ENCODE measurements at places on chromosomes 16 and 17.

- DNase-seq = no peak
Measured at GRCh38 chr16:2085669-2086068, 37.9 kb downstream of the TSC2 start.

- peak; percentile 92 for DNase-seq
Measured at GRCh38 chr17:57255776-57256681, at the start of gene MSI2. TSS of gene MSI2 (plus strand) at chr17:57256523. CDS start at chr17:57256743, 220 bp downstream.

DNA sequence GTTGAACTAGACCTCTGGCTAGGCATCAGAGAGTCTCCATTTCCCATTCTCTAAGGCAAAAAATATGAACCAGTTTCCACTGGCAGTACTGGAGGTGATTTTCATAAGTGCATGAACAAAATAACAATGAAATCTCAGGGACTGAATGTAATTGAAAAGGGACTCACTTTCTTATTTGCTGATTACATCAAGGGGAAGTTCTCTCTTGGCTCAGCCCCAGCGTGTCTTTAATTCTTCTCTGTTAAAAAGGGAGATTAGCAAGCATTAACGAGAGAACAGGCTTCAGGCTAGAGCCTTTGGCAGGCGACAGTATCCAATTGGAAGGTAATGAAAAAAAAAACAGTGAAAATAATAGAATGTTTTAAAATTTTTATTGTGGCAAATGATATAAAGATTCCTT lies 34.0 kb upstream of the ADAMTS18 start:
- DNase-seq = no peak

- peak; percentile 92 for DNase-seq
Measured at GRCh38 chr17:1724351-1724868, at the start of gene WDR81. TSS of gene WDR81 (plus strand) at chr17:1724704. CDS start at chr17:1724960, 256 bp downstream.

DNA sequence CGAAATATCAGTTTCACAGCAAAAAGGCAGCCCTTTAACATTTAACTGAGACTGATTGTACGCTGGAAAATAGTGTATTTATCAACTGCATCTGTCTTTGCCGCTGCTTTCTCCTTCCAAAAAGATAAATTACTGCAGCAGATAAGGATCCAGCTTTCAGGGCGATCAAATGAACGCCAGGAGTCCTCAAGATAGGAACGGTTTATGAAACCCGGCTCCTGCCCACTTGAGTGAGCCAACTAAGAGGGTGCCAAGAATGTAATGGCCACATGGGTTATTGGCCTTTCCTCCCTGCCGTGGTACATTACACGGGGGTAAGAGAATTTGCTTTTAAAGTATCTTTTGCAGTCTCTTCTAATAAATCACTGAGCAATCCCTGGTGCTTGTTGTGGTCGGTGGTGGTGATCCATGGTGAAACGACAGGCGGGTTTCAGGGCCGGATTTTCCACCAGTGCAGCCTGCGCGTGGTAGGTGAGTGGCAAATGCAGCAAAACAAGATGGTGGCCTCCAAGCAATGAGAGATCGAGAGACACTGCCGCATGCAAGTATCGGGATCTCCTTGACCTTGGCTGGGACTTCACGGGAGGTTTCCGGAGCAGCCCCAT lies 67.5 kb upstream of the IRX6 start:
- no peak for DNase-seq

DNA sequence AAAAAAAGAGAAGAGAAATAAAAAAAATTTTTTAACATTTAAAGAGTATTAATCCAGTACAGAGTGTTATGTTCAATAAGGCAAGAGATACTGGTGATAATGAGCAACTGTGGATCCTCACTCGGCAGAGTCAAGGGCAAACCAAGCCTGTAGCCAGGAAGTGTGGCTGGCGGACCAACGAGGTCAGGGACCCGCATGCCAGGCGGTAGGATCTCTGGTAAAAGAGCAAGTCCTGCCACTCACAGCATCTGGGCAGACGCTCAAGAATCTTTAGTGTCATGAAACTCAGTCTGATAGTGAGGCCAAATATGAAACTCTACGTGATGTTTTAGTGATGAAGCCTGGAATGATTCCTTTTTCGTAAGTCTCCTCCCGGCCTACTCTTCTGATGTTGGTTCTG lies 8.3 kb upstream of the GEMIN4 start:
- no peak for DNase-seq

DNA sequence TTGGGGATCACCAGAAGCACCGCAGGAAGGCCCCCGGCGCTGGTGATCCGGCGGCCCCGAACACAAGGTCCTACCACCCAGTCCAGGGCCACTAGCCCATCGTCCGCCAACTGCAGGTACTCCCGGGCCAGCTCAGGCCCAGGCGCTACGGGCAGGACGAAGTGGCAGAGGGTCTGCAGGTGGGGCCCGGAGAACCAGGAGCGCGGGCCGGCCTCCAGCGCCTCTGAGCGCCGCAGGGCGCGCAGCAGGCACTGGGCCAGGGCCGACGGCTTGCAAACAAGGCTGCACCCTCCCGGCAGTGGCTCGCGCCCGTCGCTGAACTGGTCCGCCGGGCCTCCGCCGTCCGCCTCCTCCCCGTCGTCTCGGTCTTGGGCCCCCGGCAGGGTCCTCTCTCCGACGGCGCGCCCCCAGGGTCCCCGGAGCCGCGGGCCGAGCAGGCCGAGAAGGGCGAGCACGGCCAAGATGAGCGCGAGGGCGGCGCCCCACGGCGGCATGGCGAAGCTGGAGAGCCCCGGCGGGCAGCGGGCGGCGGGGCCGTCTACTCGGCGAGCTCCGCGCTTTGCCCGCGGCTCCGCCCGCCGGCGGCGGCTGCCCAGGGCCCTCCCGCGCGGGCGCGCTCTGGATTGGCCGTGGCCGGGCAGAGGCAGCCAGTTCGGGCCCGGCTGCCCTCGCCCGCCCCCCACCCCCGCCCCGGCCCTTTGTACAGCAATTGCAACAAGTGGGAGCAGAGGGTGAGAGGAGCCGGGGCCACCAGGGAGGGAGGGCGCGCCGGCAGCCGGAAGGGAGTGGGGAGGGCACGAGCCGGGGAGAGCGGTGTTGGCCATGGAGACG lies at the start of gene ABHD15:
Gene ABHD15, minus strand, starts transcription at position 565 of the 831 bp plus-strand sequence. Its CDS starts 71 bp downstream, at position 494.
- peak; percentile 87 for DNase-seq

DNA sequence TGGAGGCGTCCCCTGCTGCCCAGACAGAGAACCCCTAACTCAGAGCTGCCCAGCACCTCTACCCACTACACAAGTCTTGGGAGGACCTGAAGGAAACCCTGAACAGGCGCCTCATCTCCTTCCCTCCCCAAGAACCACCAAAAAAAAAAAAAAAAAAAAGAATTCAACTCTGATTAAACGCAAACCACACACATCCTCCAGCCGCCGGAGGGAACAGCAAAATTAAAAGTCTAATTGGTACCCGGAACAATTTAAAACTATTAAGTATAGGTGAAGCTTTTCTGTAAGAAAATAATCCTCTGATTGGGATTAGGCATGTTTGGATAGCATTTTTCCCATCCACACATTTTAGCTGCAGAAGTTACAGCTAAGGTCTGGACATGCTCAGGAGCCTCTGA lies 202.7 kb downstream of the ZNF423 start:
- DNase-seq = no peak

GRCh38 chr16:84739349-84740124 lies 39.7 kb downstream of the USP10 start:
- DNase-seq = no peak

DNA sequence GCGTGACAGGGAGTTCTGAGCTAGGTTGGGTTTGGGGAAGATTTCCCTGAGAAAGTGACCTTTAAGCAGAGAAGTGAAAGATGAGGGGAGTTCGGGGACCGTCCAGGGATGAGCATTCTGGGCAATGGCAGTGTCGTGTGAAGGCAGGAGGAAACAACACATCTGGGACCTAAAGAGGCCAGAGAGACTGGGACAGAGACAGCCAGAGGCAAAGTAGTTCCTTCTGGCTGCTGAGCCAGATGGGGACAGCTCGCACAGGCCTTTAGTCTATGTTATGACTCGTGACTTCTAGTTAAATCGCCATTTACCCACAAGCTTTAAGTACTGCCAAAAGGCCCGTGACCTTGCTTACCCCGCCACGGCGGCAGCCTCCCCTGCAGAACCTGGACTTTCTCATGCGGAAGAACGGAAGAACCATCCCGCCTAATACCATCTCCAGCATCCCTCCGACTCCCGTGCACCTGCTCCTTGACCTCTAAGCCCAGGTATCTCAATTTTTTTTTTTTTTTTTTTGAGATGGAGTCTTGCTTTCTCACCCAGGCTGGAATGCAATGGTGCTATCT lies 8.5 kb upstream of the MED11 start:
- no peak for DNase-seq

DNA sequence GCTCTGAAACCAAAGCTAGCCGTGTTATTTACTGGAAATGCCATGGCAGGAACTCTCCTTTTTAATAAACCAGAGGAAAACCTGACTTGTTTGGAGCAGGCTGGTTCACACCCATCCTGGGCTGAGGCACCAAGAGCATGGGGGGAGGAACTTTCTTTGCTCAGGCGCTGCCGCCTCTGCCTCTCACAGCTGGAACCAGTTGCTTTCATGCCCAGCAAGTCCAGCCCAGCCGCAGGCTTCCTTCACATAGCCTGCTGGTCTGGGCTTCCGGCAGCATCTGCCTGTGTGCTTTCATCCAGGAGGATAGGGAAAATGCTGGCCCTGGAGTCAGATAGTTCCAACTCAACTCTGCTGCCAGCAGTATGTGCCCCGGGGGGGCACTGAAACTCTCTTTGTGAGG lies 88.1 kb upstream of the ASIC2 start:
- DNase-seq = no peak

- no peak for DNase-seq
Measured at GRCh38 chr17:57445772-57446472, 189.6 kb downstream of the MSI2 start.

DNA sequence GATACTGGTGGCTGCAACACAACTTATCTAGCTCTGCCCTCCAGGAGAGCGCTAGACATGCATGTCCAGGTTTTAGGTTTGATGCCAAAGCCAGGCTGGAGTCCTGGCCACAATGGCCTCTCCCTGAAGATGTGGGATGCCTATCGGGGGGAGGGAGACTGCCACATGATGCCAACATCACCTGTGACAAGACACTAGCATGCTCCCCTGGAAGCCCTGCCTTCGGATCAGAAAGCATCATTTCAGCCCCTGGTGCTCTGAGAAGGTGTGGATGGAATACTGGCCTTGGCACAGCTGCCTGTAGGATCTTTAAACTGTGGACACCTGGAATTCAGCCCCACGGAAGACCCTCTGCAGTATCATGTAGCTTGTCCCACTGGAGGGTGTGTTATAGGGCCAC lies 93.5 kb downstream of the SHISA6 start:
- no peak for DNase-seq

DNA sequence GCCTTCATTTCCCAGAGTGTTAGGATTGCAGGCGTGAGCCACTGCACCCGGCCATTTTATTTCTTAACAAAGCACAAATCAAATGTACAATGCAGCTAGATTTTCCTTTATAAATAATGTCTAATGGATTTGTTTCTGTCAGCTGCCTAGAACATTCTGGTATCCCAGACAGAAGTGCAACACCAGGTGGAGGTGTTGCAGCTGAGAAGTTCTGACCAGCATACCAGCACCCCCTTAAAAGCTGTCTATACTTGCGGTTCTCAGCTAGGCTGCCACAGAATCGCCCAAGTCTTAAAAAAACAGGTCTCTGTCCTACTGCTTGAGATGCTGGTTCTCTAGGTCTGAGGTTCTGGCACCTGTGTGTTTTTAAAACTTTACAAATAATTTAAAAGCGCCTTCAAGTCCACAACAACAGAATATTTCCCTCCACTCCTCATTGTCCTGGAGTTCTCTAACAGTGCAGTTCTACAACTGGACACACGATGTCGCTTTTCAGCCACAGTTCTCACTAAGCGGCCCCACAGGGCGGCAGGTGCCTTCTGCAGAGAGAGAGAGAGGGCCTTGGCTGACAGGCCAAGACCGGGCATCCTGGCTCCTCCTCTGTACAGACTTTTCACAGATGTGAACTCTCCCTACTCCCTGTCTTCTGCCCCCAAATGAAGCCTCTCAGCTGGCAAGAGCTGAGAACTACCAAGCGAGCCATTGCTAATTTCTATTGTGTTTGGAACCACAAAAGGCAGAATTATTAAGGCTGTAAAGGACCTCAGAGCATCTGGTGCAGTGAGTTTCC lies 32.6 kb upstream of the MEOX1 start:
- peak; percentile 64 for DNase-seq

DNA sequence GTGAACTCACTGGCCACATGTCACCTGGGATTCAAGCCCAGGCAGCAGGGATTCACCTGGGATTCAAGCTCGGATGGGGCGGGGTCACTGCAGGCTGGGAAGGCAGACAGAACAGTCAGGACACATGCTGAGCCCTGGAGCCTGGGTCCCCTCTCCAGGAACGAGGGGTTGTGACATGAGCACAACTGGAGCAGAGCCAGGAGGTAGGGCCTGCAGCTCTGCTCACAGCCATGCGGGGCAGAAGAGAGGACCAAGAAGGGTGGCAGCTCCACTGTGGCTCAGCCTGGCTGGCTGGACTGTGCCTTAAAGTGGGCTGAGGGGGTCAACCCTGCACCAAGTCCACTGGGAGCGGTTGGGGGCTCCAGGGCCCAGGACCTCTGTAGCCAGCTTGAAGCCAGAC lies 150.1 kb downstream of the RAB11FIP4 start:
- no peak for DNase-seq

DNA sequence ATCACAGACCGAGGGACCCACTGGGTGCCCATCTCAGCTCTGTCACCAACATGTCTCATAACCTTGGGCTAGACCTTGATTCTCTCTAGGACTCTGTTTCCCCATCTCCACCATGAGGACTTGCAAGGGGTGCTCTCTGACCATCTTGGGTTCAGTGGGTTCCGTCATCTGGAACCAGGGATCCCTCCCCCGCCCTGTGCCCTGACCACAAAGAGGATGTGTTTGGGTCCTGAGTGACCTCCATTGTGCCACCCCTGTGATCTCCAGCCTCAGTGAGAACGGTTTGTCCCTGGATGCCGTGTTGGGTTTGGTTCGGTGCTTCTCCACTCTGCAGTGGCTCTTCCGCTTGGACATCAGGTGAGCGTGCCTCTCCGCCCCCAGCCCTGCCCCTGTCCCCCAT lies 49.1 kb upstream of the CPNE2 start:
- no peak for DNase-seq

DNA sequence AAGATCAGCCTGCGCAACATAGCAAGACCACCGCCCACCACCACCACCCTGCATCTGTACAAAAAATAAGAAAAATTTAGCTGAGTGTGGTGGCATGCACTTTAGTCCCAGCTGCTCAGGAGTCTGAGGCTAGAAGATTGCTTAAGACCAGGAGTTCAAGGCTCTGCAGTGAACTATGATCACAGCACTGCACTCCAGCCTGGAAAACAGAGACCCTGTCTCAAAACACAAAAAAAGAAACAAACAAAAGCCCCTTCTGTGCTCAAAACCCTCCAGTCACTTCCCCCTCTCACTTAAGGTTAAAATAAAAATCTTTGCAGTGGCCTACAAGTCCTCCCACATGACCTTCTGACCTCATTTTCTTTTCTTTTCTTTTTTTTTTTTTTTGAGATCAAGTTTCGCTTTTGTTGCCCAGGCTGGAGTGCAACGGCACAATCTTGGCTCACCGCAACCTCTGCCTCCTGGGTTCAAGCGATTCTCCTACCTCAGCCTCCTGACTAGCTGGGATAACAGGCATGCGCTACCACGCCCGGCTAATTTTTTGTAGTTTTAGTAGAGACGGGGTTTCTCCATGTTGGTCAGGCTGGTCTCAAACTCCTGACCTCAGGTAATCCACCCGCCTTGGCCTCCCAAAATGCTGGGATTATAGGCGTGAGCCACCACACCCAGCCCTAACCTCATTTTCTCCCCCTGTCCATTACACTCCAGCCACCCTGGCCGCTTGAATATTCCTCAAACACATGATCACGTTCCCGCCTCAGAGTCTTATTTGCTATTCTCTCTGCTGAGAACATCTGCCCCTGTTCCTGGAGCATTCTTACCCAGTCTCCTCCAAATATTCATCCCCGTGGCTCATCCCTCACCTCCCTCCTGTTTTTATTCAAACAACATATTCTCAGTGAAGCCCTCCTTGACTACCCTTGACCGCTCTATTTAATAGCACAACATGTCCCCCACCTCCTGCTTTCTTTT lies 126.6 kb upstream of the MED13 start:
- DNase-seq = no peak
